ENCODE measurements at places on chromosomes 2 and 18.

- no peak for DNase-seq
These were observed 1.3 kb upstream of the ANTXR1 start for GRCh38 chr2:69011611-69012157.

DNA sequence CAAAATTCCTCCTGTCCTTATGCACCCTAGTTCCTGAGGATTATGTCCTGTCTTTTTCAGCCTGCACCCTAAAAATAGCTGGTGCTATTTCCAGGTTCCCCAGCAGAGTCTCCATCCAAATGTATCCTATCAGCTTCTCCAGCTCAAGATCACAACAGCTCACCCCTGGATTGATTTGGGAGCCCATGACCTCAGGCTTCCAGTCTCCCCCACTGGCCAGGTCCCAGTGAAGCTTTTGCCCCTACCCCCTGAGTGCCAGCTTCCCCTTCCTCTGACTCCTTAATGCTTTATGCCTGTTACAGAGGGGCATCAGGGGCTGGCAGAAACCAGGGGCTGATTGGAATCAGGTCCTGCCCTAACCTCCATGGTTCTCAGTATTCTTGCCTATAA lies 76.9 kb upstream of the DAPL1 start:
- no peak for DNase-seq

- peak; percentile 39 for DNase-seq
These were observed 1.6 kb upstream of the DNER start for GRCh38 chr2:229715895-229716507.

DNA sequence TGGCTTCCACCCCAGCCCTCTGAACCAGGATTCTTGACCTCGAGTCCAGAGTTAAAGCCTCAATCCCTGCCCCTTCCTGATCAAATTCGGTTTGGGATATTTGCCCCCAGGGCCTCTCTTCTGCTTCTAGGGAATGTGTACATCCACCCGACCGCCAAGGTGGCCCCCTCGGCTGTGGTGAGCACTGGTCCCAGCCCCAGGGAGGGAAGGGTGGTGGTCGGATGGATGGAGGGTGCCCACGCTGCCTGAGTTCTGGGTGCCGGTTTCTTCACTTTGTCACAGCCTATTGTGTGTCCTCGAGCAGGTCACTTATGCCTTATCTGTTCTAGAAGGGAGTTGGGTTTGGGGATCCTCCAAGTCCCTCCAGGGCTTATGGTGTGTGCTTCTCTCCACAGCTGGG lies 6.9 kb downstream of the GMPPA start:
- DNase-seq, result no peak

DNA sequence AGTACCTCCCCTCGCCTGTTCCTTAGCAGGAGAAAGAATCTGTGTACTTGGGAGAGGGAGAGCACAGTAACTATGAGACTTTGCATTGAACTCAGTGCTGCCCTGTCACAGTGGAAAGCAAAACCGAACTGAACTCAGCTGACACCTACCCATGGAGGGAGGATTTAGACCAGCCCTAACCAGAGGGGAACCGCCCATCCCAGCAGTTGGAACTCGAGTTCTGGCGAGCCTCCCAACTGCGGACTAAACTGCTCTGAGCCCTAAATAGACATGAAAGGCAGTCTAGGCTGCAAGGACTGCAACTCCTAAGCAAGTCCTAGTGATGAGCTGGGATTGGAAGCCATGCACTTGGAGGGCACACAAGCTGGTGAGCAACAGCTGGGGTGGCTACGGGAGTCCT lies 110.4 kb downstream of the GRB14 start:
- no peak for DNase-seq

DNA sequence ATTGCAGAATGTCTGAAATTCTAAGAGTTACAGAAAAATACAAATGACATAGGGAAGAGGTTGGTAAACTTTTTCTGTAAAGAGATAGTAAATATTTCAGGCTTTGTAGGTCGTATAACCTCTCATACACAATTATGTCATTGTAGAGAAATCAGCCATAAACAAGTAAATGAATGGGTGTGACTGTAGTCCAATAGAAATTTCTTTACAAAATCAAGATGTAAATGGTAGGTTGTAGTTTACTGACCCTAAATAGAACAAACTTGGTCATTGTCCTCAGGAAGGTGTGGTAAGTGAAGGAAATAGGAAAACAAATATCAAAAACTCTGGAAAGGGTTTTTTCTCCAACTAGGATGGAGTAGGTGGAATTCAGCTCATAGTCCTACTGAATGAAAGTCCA lies 415.5 kb upstream of the SPHKAP start:
- DNase-seq, result no peak

- DNase-seq, result no peak
These were observed 39.5 kb upstream of the MCFD2 start for GRCh38 chr2:46954951-46955571.

GRCh38 chr2:216388046-216388884 lies 16.0 kb upstream of the MARCHF4 start:
- DNase-seq, result no peak

DNA sequence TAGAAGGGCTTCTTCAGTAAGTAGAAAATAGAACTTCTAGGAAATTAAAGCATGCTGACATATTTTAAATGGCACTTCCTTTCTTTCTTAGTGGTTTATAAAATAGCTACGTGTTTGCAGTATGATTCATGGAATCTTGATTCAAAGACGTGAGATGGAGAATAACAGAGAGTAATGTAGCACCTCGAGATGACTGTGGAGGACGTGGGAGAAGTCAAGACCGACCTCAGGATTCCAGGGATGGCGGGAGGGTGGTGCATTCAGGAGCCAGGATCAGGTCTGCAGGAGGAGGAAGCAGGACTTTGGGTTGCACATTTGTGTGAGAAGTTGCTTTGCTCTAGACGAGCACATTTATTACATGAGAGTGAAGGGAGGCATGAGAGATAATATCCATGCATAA lies 56.0 kb downstream of the DCDC2C start:
- DNase-seq, result no peak

GRCh38 chr2:51424418-51424817 lies 392.5 kb upstream of the NRXN1 start:
- no peak for DNase-seq

- no peak for DNase-seq
These were observed 35.6 kb downstream of the GDF7 start for GRCh38 chr2:20702563-20702962.

- DNase-seq, result no peak
These were observed 24.8 kb downstream of the TNS1 start for GRCh38 chr2:217977840-217978535.

DNA sequence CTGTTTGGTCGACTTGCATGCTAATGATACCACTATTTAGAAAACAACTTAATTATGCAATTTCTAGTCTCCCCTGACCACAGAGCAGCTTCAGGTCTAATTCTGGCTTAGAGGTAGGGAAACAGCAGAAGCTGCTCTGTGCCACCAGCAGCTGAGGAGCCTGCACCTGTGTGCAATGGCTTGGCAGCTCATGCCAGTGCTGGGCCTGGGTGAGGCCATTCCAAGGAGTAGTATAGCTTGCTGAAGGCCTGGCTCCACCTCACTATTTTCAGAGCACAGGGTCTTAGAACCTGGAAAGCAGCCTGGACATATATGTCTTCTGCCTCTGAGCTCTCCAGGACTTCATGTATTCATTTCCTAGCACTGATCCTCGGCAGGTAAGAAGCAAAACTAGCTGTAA lies 62.8 kb downstream of the SPRED2 start:
- no peak for DNase-seq

DNA sequence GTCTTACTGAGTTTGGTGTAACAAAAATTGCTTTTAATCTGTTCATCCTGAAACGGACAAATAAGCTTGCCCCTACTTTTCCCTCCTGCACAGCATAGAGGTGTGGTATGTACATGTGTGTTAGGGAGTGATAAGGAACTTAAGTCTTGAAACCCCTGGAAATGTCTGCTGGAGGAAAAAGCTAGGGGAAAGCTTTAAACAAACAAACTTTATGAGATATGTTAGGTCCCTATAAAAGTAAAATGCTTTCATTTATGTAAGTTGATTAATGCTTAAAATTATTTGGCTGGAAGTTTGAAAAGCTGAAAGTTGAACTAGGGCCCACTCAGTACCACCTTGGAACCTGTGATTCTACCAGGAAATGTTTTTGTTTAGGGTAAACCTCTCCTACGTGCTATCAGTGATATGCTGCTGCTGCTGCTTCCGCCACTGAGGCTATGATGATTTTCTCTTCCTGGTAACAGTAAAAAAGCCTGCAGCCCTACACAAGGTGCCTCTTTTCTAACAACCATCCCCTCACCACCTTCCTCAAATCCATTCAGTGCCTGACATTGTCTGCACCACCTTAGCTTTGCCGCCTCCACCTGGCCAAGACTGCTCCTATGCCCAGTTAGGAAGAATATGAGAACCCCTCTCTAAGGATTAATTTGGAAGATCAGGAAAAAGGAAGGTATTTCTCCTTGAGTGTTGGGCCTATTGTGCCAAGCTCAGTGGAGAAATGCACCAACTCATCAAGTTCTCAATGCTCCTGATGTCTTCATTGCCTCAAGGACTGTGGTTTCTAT lies 2.5 kb upstream of the YES1 start:
- DNase-seq, result no peak

DNA sequence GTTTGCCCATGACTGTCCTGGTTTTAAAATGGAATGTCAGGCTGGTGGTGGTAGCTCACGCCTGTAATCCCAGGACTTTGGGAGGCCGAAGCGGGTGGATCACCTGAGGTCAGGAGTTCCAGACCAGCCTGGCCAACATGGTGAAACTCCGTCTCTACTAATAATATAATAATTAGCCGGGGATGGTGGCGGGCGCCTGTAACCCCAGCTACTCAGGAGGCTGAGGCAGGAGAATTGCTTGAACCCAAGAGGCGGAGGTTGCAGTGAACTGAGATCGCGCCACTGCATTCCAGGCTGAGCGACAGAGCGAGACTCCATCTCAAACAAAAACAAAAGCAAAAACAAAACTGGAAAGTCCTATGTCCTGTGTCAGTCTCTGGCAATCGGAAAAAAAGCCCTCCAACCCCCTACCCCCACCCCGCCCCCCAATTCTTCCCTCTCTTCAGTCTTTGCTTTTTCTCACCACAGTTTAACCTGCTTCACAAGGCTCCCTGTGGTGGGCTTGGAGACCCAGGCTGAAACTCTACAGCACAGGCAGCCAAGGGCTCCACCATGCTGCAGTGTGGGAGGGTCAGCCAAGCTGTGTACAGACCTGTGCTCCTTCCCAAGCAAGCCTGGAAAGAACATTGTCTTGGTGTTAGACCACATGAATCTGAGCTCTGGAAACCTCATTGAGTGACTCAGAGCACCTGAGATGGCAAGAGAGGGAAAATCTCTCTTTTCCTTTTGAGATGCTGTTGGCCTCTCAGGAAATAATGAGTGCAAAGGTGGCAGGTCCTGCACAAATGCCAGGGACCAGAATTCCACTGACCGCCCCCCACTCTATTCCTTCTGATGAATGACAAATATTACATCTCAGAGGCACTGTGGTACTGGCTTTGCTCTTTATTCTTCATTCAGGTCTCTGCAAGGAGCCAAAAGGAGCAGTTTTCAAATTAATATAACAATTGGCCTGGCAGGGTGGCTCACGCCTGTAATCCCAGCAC lies 16.7 kb downstream of the MYCN start:
- no peak for DNase-seq

DNA sequence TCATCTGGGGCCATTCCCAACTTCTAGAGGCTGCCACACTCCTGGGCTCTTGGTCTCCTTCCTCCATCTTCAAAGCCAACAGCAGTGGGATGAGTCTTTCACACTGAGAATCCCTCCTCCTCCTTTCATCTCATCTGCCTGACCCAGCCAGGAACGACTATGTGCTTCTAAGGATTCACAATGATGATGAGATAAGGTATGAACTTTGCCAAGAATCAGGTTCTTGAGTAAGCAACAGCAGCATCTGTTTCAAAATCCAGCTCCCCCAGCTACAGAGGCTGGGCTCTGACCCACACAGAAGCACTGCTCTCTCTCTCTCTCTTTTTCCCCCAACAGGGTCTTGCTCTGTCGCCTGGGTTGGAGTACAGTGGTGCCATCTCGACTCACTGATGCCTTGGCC lies 46.4 kb downstream of the TIMM21 start:
- DNase-seq, result no peak

- no peak for DNase-seq
These were observed 159.4 kb downstream of the NRXN1 start for GRCh38 chr2:50872543-50872942.

GRCh38 chr2:234355021-234355720 lies 141.7 kb downstream of the ARL4C start:
- no peak for DNase-seq

GRCh38 chr2:155215037-155215707 lies 516.7 kb downstream of the KCNJ3 start:
- DNase-seq, result no peak

- DNase-seq, result no peak
These were observed 29.9 kb downstream of the GLS start for GRCh38 chr2:190910341-190911136.

DNA sequence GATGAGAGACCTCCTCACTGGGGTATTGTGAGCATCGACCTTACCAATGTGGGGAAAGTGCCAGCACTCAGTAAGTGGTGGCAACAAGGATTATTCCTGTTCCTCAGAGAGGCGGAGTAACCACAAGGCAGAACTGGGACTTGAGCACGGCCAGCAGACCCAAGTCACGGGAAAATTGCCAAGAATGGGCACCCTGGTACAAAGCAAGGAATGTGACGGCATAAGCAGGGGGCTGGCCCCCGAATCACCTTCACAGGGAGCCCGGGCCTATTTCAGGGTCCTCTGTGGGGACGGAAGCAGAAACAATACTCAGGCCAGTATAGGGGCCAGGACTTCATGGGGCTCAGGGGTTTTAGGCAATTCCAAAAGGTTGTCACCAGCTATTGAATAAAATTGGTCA lies 25.4 kb downstream of the CENPA start:
- no peak for DNase-seq

GRCh38 chr2:128315829-128316776 lies 2.6 kb downstream of the HS6ST1 start:
- no peak for DNase-seq

DNA sequence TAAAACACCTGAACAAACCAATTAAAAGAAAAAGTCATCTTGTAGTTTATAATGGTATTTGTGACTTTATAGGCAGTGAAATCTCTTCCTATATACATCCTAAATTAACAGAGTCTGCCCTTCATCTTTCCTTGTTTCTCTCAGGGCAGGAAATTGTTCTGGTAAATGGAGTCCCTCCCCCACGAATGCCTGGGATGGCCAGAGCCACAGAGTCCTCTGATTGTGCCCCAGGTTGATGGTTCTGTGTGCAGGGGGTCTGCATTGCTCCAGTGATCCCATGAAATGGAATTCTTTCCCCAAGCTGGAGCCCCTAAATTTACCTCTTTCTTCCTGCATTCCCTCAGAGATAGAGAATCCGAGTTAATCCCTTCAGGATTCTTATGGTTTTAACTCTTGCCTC lies 155.5 kb downstream of the MTX2 start:
- no peak for DNase-seq

- no peak for DNase-seq
These were observed 270.1 kb downstream of the EIPR1 start for GRCh38 chr2:3107567-3107966.
